ENCODE measurements at places on chromosomes 7 and 10.

- no peak for DNase-seq
These were observed 115.1 kb downstream of the CCNY start for GRCh38 chr10:35451151-35452016.

DNA sequence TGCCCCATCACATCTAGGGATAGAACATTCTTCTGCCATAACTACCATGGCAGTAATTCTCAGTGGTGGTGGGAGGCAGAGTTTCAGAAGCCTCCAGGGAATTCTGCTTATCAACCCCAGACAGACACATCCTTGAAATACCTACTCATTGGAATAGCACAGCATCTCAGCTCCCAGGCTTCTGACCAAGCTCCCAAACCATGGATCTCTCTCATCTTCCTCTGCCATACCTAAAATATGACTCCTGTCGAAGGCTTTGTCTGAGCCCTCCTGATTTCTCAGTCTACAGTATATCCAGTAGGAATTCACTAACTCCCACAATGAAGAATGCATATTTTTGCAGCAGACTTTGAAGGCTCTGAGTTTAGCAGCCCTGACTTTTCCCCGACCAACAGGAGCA lies 687.5 kb downstream of the GRID1 start:
- peak; percentile 14 for DNase-seq

GRCh38 chr10:61503051-61503450 lies 49.9 kb upstream of the TMEM26 start:
- no peak for DNase-seq

DNA sequence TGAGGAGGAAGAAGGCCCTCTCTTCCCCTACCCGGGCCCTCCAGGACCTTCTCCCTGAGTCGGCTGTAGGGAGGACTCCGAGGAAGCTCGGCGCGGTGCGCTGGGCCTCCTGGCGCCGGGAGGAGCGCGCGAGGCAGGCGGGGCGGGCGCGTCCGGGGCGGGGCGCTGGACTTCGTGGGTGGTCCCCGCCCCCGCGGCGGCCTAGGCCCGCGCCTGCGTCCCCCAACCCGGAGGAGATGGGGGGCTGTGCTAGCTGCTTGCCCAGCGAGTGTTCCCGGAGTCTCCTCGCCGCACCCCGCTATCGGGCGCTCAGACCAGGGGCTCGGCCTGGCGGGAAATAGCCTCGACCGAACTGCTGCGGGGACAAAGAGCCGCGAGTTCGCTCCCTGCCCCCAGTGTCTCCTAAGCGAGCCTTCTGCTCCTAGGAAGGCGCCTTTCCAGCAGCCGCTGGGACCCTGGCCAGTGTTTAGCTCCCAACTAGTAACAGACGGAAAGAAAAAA lies 19.2 kb upstream of the SMO start:
- DNase-seq = peak; percentile 85

GRCh38 chr7:33590916-33591315 lies 314.4 kb upstream of the BMPER start:
- no peak for DNase-seq

DNA sequence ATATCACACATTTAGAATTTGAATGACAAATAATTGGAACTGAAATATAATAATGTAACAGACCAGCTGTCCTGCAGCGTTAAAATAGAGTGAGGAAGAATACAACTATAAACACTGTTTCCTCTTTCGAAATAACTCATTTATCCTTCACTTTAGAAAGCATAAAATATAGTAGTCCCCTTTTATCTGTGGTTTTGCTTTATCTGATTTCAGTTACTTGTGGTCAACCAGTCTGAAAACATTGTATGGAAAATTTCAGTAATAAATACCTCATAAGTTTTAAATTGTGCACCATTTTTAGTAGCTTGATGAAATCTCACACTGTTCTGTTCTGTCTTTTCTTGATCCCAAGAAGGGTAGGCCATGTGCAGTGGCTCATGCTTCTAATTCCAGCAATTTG lies 31.7 kb downstream of the POLR1F start:
- DNase-seq = no peak

GRCh38 chr7:158110661-158111048 lies 477.0 kb downstream of the PTPRN2 start:
- DNase-seq = no peak

DNA sequence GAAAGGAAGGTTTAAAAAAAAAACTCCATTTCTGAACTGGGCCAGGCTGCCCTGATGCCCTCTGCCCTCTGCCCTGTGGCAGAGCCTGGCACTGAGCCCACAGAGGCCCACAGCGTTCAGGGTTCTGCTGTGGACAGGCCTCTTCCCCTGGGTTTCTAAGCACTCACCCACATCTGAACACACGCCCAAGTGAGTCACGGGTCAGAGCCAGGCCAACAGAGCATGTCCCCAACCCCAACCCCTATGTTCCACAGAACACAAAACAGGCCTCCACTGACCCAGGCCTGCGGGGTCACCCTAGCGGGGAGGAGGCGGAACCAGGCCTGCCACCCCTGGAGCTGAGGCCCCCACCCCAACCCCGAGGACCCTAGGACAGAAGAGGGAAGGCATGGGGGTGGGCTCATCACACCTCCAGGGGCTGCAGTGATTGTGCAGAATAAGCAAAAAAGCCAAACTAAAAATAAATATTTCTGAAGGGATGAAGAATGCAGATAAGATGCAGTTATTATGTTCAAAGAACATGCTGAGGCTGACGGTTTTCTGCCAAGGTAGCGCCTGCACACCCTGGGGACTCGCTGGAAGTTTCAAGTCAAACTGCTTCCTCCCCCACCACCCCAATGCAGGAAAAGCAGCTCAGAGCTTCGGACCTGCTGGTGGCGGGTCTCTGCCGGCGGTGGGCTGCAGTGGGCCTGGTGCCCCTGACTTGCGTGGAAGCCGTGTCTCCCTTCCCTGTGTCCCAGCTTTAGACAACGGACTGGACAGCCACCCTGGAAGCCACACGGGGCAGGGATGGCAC lies 5.4 kb downstream of the WDR86 start:
- DNase-seq = no peak

DNA sequence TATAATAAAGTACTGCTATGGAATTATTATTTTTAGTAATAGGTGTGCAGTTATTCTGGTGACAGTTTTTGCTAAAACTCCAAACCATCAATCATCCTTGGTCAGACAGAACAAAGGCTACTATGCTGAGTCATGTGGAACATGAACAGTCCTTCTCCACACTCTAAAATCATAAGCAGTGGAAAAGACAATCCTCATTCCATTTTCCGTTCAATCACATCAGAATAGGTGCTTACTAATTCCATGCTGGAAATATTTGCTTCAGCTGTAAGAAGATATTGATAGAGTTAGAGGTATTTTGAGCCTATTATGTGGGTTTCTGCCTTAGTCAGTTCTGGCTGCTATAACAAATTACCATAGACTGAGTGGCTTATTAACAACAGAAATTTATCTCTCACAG lies 82.9 kb downstream of the FAM13C start:
- no peak for DNase-seq

GRCh38 chr10:125689955-125690569 lies 7.1 kb upstream of the TEX36 start:
- DNase-seq = no peak

GRCh38 chr10:6579904-6580278 lies at the start of gene PRKCQ:
Gene PRKCQ (minus strand): TSS chr10:6580276. CDS start chr10:6515135, 65,141 bp downstream.
- no peak for DNase-seq

DNA sequence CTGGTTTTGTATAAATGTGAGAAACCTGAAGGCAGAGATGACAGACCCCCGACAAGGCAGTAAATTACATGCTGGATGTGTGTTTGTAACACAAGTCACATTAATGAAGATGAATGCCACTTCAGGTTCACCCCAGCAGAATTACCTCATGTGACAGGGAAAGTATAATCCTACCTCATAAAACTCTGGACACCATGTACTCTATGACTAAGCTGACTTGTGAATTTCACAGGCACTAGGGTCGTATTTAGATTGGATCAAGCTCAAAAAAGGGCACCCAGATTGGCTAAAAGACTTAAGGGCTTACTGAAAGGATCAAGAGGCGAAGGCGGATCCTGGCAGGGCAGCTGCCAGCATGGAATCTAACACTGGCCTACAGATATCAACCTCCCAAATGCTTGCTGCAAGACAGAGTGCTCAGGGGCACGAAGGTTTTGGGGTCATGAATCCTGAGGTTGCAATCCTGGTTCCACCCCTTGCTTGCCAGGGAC lies 161.4 kb downstream of the PIP4K2A start:
- no peak for DNase-seq

DNA sequence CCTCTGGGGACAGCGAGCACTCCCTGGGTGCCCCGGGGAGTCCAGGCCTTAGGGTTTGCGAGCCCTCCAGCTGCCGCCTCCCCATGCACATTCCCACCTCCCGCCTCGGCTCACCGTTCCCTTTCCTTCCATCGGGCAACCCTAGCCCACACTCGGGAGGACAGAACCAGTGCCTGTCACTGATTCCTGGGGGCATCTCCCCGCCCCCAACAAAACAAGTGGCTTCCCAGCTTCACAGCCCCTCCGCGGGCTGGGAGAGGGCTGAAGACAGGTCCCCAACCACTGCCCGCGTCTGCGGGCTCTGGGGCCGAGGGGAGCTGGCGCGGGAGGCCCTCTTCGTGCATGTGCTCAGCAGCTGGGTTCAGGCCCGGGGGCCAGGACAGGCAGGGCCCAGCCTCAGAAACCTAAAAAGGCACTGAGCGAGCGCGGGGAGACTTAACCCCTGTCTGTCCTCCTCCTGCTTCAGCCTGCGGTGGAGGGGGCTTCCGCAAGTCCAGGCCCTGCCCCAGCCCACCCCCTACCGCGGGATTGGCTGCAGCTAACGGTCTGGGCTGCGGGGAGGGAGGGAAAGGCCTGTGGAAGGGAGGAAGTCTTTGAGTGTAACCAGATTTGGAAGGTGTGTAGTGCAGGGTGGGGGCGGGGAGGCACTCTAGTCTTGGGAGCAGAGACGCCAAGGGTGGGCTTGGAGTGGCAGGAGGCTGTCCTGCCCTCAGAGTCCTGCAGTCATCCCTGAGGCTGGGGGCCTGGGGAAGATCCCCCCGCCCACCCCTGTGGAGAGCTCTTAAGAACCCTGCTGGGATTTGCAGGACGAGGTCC lies 1.2 kb downstream of the FLNC start:
- DNase-seq = no peak

GRCh38 chr7:32891043-32891799 lies at the start of gene KBTBD2:
Gene KBTBD2 (minus strand): TSS chr7:32891760. CDS start chr7:32879604, 12,156 bp downstream.
- DNase-seq = peak; percentile 94

GRCh38 chr7:50827281-50827680 lies 44.6 kb upstream of the GRB10 start:
- no peak for DNase-seq

GRCh38 chr10:101967713-101968112 lies 88.3 kb downstream of the ARMH3 start:
- DNase-seq = no peak

GRCh38 chr7:28931565-28931964 lies 26.6 kb downstream of the TRIL start:
- DNase-seq = no peak

GRCh38 chr7:132915647-132916046 lies 166.2 kb downstream of the CHCHD3 start:
- no peak for DNase-seq

DNA sequence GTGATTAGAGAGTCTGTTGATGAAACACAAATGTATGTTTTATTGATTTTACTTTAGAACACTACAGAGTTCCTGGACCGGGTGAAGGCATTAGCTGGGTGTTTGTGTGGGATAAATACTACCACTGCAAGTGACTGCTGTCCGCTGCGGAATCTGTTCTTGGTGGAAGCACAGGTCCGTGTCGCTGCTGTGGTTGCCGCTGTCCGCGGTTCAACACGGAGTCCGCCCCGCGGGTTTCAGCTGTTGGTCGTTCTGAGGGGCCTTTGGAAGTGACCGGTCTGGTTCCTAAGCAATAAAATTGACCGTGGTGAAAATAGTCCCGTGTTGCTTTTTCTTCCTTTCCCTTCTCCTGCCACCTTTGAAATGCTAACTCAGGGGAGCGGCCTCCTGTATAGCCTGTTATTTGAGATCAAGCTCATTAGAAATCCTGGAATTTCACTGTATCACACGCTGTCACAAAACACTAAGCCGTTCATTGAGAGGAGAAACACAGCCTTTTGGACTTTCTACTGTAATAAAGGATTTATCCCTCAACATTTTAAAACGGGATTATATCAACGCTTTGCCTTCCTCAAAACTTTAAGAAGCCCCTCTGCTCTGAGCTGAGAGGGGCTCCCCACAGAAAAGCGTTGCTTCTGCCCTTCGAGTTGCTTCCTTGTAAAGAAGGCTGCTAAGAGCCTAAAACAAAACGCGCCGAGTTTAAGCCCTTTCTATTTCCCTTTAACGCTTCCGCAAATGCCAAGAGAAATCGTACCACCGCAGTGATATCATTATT lies 2.6 kb downstream of the NKX6-2 start:
- DNase-seq = no peak

DNA sequence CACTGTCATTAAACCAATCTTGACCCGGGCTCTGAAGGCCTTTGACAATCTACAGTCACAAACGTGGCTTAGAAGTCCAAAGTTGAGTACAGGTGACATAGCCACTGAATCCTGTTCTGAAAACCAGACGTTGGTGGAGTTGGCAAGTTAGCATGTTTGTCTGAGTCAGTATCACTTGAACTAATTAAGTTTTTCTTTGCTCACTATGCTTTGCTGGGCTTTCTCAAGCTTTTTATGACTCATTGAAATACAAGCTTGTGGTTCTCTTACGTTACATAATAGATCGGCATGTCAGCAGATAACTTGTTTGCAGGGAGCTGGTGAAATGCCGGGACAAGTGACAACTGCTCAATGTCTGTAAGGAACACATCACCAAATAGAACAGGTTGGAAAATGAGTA lies 53.8 kb downstream of the ARL5B start:
- no peak for DNase-seq

DNA sequence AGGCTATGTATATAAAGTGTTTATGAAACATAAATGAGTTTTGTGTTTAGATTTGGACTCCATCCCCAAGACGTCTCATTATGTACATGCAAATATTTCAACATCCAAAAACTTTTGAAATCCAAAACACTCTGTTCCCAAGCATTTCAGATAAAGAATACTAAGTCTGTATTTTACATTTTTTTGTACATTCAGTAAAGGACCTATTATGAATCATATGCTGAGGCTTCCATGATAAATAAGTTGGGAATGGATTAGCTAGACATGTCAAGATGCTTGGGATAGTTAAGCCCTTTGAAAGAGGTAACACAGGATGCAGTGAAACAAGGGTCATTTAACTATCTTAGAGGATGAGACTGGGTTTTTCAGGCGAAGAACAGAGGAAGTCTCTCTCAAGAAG lies 262.9 kb downstream of the SNX13 start:
- DNase-seq = no peak

Data from activated CD4-positive, alpha-beta T cell treated with anti-CD3 and anti-CD28 coated beads, Interleukin-2, amount 10 ng/mL, durations not matched to agents 24 days and 14 days (primary cell).